ENCODE measurements at places on chromosomes 1 and 21.

GRCh38 chr1:244114892-244115291 is 63.8 kb downstream of the ZBTB18 start:
- DNase-seq = no peak

DNA sequence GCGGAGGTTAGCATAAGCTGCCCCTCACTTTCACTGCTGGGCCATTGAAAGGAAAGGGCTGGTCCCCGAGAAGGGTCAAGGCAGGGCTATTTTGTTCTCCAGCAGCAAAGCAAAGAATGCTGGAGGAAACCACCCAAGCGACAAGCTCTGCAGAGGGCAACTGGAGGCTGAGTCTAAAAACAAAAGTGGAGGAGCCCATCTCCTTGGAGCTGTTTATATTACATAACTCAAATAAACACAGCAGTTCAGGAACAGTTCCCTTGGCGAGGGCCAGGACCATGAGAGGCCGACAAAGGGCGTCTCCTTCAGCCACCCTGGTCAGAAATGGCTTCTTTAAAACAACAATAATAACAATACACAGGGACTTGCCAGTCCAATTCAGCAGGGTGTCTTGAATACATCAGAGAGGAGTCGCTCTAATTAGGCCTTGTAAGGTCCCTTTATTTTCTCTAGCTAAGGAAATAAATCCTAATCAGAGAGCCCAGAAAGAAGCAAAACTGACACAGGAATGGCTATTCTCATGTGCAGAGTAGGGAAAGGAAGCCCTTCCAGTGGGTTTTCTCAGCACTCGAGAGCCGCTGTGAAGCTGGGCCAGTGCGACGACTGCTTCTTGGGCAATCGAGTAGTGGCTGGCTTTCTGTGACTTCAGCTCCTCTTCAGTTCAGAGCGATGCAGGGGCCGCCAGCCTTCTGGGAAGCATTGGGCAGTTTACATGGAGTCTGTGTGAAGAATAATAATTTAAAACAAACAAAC is 57.0 kb upstream of the TARBP1 start:
- no peak for DNase-seq

DNA sequence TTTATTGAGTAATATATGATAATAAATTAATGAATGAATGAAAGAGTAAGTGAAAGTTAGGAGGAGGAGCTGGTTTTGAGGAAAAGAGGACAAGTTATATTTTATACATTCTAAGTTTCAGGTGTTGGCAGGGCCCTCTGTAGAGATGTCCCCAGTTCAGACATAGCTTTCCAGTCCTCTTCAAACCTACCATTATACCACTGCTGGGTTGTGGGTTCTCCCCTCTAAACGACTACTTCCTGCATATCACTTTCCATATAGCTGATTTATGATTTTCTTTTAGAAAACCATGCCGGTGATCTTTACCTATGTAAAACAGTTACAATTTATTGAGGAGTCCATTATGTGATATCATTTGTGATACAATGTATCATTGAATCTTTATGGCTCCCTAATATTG is 116.9 kb downstream of the RUNX1 start:
- no peak for DNase-seq

GRCh38 chr1:218207194-218207593 is 77.9 kb upstream of the RRP15 start:
- DNase-seq = no peak

DNA sequence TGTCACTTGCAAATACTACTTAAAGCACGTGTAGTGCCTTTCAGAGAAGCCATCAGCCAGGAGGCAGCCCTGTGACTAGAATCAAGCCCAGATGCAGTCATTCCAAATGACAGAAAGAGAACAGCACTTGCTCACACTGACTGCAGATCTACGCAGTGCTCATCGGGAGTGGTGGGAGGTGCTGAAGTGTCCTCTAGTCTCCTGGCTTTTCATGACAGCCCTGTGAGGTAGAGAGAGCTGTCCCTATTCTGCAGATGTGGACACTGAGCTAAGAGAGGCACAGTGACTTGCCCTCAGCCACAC is 62.3 kb upstream of the EDN2 start:
- no peak for DNase-seq

GRCh38 chr1:42887366-42887765 is 41.0 kb downstream of the ZNF691 start:
- DNase-seq = no peak

DNA sequence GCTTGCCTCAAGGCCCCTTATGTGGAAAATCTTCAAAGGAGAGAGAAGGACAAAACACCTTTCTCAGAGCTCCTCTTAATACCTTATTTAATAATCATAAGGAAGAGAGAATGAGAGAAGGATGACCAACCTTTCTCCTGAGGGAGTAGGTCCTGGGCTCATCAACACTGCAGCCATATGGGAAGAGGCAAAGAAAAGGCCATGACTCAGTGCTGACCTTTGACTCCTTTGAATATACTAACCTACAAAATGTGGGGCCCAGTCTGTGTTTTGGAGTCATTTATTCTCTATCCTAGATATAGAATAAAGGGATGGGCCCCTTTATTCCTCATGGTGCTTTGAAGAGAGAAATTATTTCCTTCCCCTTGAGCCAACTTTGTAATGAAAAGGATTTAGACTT is 38.3 kb downstream of the CAMSAP2 start:
- no peak for DNase-seq

GRCh38 chr1:34406377-34406776 is 229.7 kb downstream of the C1orf94 start:
- DNase-seq = no peak

GRCh38 chr1:150156868-150157603 is 7.3 kb downstream of the PLEKHO1 start:
- no peak for DNase-seq

- no peak for DNase-seq
These were observed 13.9 kb upstream of the PRMT2 start for GRCh38 chr21:46621457-46622182.

DNA sequence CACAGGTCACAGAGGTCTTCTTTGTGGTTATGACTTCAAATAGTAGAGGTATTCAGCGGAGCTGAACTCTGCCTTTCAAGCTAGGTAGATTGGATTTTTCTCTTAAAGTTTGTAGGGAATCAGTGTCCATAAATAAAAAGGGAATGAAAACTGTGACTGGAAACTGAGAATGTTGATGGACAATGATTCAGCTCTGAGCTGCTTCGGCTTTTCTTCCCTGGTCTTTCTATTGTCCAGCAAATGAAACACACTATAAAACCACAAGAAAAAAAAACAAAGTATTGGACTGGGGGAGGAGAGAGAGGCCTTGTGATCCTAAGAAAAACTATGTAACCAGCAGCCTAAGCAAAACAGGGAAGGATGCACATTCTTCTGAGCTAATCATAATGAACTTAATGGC is 11.1 kb downstream of the TNNI3K start:
- no peak for DNase-seq

- DNase-seq = no peak
These were observed 993 bp downstream of the SYPL2 start for GRCh38 chr1:109467301-109467777.

DNA sequence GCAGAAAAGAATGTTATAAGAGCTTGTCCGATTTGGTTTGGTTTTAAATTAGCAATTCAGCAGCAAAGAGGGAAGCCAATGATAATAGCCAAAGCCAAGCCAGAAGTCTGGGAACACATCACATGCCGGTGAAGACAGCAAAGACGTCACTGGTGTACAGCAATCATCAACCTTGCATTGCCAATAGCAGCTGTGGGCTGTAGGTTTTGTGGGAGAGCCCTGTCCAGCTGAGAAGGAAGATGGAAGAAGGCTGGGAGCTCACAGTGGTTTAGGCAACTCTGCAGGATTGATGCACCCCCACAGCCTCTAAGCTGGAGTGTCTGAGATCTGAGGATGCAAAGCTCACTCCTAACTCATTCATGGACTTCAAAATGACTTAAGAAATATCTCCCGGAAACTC is 338.7 kb downstream of the SIPA1L2 start:
- no peak for DNase-seq

- DNase-seq = no peak
These were observed 48.6 kb downstream of the KCNAB2 start for GRCh38 chr1:6094246-6094645.

DNA sequence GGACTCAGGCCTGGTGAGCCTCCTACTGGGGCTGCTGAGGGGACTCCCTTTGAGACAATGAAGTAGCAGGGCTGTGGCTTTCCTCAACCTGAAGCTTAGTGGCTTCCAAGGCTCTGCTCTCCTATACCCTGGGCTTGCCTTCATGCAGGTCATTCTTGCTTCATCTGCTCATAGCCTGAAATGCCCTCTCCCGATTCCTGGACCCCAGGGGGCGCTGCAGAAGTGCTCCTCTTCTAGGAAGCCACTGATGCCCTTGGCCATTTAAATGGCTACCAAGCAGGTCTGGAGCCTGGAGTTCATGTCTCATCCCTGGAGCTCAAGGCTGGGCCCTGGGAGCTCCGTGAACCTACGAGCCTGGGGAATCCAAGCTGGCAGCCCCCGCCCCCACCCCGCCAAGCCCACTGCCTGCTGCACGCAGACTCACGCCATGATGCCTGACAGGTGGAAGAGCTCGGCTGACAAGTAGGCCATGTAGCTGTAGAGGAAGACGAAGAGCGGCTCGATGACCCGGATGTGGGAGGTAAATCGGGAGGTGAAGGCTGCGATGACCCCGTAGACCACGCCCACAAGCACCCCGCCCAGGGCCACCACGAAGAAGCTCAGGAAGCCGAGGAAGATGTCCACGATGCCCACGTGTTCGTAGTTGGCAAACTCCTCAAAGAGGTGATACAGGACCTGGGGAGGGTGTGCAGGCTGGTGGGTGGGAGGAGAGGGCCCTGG is 45.7 kb downstream of the SLC9A1 start:
- DNase-seq = no peak

- no peak for DNase-seq
These were observed 16.9 kb downstream of the SLC35A3 start for GRCh38 chr1:99986656-99987225.

GRCh38 chr21:39152271-39152670 is 31.0 kb downstream of the PSMG1 start:
- DNase-seq = no peak

DNA sequence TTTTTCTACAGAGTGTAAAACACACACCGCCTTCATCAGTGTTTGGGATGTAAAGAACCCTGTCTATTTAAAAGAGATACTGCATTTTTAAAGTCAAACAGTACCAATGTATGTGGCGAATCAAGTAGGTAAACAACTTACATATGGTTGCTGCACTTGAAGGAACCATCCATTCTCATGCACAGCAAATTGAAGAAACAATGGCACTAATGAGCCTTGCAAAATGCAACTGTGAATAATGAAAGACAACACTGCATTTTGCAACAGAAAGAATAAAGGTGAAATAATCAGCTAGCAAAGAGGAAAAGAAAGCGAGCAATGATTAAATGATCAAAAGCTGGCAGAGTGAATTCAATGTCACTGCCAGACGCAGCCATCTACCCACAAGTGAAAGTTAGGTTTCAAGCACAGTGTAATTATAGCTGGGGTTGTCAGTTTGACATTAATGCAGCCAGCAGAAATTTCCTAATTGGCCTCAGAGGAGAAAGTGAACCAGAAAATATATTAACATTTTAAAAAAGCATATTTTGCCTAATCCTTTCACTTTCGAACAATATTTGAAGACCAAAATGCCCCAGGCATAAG is 10.9 kb upstream of the BARHL2 start:
- DNase-seq = no peak

- no peak for DNase-seq
These were observed 331.9 kb downstream of the DISC1 start for GRCh38 chr1:231958448-231958847.

GRCh38 chr1:51210055-51210454 is 26.0 kb upstream of the RNF11 start:
- DNase-seq = no peak

GRCh38 chr1:58862728-58863385 is 79.0 kb upstream of the JUN start:
- no peak for DNase-seq

DNA sequence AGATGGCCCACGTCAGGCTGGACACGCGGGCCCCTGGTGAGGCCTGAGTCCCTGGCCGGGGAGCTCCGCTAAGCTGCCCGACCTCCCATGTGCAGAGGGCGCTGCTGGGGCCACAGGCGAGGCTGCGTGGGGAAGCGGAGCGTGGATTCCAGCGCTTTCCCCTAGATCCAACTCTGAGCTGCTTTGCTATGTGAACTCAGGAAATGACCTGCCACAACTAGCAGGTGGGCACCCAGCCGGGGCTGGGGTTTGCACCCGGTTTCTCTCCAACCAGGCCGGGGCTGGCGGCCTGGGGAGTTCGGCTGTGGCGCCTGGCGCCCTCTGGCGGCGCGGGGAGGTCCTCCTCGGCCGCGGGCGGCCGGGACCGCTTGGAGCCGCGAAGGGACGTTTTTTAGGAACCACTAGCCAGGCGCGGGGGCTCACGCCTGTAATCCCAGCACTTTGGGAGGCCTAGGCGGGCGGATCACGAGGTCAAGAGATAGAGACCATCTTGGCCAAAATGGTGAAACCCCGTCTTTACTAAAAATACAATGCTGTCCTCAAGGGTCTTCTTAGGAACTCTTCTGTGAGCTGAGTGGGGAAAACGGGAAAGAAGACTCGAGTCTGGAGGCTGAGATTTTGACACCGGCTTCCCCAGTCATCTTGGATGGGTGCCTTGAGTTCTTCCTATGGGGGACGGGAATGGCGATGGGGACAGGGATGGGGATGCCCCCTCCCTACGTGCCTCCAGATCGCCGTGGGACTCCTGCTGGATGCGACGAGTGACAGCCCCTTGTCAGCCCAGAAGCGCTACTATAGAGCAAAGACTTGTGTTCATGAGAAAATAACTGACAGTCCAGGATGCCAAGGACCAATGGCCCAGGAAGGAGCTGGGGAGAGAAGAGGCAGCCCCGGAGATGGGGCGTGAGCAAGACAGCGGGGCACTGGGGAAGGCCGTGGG is 12.6 kb downstream of the PYCR2 start:
- DNase-seq = peak; percentile 50

- DNase-seq = no peak
These were observed 10.3 kb downstream of the KCNN3 start for GRCh38 chr1:154859786-154860155.

- no peak for DNase-seq
These were observed 355.6 kb downstream of the USP25 start for GRCh38 chr21:16085421-16085820.

DNA sequence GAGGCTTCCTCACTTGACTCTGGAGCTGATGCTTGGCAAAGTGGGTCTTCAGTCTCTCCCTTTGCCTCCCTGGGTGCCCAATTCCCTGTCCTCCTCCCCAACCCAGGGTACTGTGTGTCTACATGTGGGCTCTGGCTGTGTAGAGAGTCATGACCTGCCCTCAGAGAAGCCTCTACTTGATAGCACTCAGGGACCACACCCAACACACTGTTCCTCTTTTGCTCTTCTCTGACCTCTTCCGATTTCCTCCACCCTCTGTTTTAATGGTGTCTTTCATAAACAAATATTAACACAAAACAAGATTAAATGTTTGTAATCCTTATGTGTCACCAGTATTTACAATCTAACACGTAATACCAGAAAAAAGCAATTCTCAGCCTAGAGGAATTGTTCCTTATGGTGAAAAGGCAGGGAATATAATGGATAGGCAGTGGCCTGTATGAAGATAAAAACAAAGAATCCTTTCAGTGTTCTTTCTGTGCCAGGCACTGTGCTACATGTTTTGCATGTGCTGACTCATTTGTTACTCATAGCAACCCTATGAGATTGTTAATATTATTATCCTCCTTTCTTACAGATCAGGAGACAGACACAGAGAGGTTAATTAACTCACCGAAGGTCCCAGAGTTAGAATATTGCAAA is 58.2 kb downstream of the HSD3B1 start:
- no peak for DNase-seq

GRCh38 chr1:151292207-151293030 is 10.3 kb downstream of the ZNF687 start:
- DNase-seq = no peak
